ENCODE measurements at places on chromosomes 5 and 9.

- DNase-seq, result no peak
Measured at GRCh38 chr9:109588415-109588814, 90.3 kb upstream of the PTPN3 start.

DNA sequence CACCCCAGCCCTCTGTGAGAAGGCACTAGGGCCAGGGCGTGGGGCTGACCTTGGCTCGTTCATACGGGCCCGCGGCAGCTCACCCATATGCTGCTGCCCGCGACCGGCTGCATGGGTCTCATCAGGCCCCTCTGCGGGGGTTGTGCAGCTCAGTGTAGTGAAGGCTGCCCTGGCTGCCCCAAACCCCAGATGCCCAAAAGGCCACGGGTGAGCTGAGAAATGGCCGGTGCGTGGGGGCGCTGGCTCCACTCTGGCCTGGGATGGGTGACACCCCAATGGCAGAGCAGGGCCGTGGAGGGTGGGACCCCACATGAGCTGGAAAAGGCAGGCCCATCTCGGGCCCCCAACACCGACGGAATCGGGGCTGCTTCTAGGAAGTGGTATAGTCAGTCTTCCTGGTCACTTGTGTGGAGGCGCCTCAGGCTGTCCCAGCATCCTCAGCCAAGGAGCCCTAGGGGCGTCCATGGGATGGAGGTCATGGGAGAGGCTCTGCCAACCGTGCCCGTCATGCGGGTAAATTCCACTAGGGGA is 19.4 kb upstream of the LRRC14B start:
- no peak for DNase-seq

DNA sequence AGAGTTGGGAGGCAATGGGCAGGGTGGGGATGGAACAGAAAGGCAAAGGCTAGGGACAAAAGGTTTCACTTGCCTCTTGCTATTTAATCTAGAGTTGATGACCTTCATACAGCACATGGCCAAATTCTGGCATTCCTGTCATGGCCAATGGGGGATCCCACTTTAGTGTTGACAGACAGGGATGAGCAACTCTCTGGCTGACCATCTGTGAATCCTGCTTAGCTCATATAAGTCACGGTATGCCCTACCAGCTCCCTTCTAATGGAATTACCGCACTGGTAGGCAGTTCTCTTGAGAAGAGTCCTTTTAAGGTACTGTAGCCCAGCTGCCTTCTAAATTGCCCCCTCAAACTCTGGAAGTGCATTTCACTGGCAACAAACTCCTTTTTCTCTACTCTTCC is 76.1 kb downstream of the MAMDC2 start:
- no peak for DNase-seq

DNA sequence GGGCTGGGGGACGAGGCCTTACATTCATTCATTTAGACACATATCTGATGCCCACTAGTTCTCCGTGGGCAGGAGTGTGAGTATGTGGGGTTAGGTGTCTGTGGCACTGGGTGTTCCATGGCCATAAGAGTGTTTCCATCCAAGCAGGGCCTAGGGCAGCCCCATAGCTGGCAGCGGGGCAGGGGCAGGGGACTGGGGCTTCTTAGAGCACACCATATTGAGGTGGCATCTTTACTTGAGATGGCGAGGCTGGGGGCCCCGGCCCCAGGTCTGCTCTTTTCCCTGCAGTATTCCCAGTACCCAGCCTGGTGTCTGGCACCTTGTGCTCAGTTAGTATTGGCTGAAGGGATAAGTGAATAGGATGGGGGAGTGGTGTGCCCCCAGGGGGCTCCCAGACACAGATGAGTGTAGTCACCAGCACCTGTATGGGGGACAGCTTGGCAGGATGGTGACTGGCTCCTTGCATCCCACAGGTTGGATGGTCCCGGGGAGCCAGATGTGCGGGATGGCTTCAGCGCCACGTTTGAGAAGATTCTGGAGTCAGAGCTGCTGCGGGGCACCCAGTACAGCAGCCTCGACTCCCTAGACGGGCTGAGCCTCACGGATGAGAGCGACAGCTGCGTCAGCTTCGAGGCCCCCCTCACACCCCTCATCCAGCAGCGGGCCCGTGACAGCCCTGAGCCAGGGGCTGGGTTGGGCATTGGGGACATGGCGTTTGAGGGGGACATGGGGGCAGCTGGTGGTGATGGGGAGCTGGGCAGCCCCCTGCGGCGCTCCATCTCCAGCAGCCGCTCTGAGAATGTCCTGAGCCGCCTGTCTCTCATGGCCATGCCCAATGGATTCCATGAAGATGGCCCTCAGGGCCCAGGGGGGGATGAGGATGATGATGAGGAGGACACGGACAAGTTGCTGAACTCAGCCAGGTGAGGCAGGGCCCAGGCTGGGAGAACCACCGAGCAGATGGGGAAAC is 17.5 kb downstream of the PSD2 start:
- DNase-seq, result no peak

GRCh38 chr9:104091116-104091515 is 3.0 kb upstream of the SMC2 start:
- DNase-seq, result no peak

DNA sequence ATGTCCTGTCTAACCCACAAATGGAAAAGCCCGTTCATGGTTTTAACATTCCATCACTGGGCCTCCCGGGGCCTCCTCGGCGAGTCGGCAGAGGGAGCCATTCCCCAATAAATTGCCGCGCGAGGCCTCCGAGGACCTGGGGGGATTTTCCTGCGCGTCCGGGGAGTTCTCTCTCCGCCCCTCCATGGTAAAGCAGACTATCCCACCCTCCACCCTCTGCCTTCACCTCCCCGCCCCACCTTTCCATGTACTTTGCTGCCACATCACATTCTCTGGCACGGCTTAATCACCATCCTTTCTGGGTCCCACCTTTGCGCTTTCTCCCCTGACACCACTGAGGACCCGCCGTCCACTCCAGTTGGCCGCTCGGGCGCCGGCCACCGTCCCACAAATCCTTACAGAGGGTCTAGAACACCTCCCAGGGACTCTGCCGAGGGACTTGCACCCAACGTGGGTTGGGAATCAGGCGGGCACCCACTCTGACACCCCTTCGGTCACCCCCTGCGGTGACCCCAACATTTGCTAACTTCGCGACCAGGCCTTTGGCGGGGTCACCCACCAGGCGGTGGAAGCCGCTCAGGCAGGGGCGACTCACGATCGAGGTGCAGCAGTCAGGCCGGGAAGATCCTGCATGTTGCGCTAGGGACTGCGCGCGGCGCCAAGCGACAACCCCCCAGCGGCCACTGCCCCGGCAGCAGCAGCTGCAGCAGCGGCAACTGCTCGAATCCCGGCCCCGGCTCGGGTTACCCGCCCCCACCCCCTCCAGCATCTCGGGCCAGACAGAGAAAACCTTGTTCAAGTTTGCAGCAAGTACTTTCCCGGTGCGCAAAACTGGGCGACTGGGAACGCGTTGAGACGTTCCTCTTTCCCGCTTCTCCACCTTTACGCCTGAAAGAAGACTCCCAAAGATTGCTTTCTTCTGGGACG is at the start of gene MEGF10:
Gene MEGF10 (plus strand): TSS at position 778 of the 927 bp plus-strand sequence. CDS start 40,513 bp downstream, outside the sequence.
- DNase-seq, result peak; percentile 69

DNA sequence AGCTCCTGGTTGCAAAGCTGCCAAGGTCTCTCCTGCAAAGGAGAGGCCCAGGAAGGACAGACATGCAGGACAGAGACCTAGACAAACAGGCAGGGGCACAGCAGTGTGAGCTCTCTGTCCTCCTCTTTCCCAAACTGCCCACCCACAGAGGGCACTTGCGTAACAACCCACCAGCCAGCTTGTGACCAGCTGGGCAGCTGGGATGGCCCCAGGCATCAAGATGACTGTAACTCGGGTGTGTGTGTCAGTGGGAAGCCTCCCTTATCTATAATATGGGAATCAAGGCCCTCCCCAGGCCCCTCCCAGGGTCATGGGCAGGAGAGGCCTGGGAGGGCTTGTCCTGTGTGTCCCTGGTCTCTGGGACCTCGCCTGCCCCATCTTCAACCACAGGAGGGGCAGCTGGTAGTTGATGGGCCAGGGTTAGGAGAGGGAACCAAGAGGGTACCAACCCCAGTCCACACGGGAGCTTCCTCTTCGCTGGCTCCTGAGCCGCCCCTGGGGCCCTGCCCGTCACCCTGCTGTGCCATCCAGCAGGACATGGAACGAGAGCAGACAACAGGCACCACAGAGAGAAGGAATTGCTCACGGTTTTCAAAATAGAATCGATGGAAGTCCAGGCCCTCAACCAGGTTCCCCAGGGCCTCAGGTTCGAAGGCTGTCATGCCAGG is 37.9 kb downstream of the SLC6A7 start:
- no peak for DNase-seq

DNA sequence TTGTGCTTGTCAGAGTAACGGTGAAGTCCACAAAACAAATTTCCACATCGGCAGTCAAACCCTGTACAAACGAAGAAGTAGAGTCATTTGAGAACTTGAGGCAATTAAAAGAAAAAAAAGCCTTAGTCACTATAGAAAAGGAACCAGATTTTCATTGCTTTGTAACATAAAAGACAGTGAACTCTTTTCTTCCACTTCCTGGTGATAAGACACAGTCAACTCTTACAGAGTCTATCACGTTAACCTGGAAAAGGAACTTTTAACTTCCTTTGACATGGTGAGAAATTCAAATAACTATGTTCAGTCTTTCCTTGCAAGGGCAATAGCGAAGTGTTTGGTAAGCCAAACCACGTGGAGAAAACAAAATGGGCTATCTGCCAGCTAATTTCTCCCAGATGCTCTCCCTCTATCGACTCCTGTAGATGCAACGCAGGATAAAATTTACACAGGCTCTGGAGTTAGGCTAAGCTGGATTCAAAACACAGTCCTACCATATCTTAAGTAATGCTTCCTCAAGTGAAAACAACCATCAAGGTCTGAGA is 8.9 kb downstream of the ZFAND5 start:
- DNase-seq, result peak; percentile 33

DNA sequence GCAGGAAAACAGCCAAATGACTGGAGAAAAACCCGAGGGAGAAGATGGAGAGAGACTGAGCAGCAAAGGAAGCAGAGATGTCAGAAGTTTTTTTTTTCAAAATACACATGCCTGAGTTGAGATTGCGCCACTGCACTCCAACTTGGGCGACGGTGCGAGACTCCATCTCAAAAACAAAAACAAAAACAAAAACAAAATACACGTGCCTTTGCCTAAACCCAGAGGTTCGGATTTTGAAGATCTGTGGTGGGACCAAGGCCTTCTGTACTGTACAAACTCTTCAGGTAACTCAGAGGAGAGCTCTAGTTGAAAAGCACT is 38.8 kb upstream of the FBXW11 start:
- DNase-seq, result no peak

DNA sequence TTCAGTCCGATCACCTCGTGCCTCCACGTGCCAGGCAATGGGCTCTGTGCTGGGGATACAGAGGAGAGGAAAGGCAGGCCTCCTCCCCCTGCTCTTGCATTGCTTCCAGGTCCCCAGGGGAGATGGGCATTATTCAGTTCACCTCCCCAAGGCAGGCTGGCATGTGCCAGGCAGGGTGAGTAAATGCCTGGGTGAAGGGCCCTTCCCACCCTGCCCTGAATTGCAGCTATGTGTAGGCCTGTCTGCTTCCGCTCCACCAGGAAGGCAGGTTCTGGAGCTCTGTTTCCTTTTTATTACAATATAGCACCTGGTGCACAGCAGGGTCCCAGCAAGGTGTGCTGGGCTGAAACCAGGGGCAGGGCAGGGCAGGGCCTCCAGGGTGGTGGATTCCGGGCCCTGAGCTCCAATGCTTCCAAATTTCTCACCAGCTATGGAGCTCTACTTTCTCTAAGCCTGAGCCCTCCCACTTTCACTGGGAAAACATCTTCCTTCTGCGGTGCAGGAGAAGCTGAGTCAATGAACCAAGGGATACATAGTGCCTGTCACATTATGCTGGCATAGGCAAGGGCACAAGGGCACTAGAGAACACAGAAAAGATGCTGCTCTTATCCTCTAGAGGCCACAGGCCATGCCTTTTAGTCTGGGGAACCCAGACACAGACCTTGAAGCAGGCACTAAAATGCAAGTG is 42.0 kb downstream of the SHB start:
- DNase-seq, result no peak

DNA sequence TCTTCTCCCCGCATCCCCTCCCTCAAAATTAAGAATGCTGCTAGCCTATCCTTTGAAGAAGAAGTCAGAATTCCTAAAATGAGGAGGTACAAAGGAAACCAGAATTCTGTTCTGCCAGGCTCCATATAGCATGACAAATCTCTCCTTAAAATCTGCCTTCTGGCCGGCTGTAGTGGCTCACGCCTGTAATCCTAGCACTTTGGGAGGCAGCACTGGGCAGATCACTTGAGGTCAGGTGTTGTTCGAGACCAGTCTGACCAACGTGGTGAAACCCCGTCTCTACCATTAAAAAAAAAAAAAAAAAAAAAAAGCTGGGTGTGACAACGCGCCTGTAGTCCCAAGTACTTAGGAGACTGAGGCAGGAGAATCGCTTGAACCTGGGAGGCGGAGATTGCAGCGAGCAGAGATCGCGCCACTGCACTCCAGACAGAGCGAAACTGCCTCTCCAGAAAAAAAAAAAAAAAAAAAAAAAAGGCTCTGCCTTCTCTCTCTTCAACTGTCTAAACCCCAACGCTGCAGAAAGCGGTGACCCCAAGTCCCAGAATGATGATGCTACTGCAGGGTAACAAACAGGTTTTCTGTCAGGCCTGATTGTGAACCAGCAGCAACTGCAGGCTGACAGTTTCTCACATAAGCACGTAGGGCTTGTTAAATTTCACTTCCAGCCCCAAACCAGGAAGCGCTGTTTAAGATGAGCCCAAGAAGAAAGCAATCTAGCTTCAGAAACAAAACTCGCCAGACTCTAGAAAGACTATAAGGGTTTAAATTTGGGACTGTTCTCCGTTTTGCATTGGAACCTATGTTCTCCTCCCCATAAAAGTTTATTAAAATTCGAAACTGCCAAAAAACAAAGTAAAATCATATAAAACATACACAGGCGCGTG is 963 bp upstream of the CAST start:
- DNase-seq, result peak; percentile 25

- DNase-seq, result no peak
Measured at GRCh38 chr5:172727551-172727950, 43.4 kb downstream of the DUSP1 start.

DNA sequence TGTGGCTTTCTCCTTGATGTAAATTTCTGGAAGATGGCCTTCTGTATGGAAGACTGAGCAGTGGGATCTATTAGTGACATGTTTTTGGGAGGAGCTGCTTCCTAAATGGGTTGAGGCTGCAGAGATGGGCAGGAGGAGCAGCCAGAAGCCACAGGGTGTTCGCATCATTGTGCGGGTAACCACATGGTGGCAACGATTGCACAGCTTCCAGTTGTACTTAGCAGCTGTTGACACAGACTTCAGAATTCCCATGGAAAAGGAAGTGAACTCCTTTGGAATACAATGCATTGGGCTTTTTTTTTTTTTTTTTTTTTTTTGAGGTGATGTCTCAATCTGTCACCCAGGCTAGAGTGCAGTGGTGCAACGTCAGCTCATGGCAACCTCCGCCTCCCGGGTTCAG is 297.3 kb downstream of the NR3C1 start:
- peak; percentile 60 for DNase-seq

- DNase-seq, result no peak
Measured at GRCh38 chr9:132166599-132166998, 4.7 kb downstream of the NTNG2 start.

DNA sequence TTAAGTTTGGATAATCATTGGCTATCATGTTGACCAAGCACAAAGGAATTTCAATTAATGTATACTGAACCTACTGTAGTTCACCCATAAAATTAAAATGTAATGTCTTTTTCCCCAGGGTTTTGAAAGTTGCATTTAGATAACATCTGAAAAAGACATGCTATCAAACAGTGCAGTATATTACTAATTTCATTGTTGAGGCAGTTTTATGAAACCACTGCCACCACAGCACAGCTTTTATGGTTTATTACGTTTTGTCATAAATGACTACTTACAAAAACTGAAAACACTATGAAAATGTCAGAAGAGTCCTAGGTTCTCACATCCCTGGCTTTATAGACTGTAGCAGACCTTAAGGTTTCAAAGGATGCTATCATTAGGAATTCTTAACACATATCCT is 32.0 kb upstream of the HAPLN1 start:
- DNase-seq, result no peak

Data from A673 (cell line).